ENCODE measurements at places on chromosomes 2 and 18. TPM values are rescaled to one million over a fixed set of nuclear protein-coding genes. Genes with fewer than 3 reads are reported as not detected.

The NPHP1 gene
- 6.8 TPM for total RNA-seq

The ADRA2B gene
- 0.14 TPM for total RNA-seq

The MAB21L4 gene
- 0.29 TPM for total RNA-seq

The ATRAID gene
- total RNA-seq, result 211 TPM

The SLC8A1 gene
- 0.20 TPM for total RNA-seq

The RALB gene
- 58.6 TPM for total RNA-seq

The CERKL gene
- total RNA-seq, result 0.31 TPM

The CLEC4F gene
- total RNA-seq, result not detected

The MC4R gene
- total RNA-seq, result not detected

The CDH20 gene
- not detected for total RNA-seq

The IL37 gene
- total RNA-seq, result not detected

The NLRC4 gene
- total RNA-seq, result 0.11 TPM
